ENCODE measurements at places on chromosomes 2 and 18.

- DNase-seq = no peak
These were observed 58.3 kb downstream of the ID2 start for GRCh38 chr2:8740136-8740535.

DNA sequence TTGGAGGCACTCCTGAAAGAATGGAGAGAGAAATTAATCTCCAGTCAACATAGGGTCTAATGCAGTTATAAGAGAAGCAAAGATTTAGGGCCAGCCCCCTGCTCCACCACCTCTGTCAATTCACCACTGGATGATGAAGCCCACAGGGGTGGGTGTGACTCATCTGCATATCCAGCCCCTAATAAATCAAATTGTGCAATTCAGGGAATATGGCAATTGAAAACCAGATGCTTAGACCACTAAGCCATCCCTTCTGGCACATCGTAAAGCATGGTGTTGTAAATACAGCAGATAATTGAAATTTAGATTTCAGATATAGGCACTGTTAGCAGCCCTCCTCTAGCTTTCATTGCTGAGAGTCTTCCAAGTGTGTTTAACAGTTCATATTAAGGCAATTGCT is 541.4 kb downstream of the PARD3B start:
- DNase-seq = no peak

DNA sequence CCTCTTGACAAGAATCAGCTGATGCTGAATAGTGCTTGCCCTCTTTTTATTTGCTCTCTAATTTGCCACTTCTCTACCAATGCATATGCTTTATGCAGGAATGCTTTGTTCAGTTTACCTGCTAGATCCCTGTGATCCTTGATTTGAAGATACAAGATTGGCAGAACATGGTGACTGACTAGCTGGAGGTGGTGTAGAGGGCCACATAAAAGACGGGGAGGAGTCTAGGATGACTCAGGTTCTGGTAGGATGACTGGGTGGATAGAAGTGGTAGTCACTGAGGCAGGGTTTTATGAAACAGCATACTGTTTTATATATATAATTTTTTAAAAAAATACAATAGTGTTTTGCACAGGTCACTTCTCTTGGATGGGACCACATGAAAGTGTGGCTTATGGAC is 6.3 kb upstream of the ADGRF3 start:
- DNase-seq = no peak

GRCh38 chr2:206255003-206255402 is 19.5 kb upstream of the ZDBF2 start:
- DNase-seq = no peak

DNA sequence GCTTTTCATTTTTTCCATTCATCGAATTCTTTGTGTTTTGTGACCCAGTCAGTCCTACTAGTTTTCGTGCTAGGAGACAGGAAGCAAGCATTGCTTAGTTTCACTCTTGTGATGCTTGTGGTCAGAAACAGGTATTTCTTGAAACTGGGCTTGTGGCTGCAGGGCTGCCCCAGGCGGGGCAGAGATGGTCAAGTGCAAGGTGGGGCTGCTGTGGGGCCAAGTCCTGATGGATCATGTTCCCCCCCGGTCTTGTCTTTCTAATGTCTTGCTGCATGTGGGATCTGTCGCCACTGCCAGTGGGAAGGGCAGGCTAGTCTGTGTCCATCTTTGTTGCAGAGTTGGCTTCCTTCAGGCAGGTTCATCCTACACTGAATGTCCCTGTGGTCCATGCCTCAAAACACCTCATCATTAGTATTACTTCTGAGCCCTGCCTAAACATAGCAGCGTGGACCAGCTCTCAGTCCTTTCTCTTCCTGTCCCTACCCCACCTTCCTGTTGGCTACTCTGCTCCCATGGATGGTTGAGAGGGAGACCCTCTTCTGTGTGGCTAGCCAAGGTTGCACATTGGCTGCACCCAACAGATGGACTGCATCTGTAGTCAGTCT is 38.7 kb downstream of the INPP4A start:
- no peak for DNase-seq

DNA sequence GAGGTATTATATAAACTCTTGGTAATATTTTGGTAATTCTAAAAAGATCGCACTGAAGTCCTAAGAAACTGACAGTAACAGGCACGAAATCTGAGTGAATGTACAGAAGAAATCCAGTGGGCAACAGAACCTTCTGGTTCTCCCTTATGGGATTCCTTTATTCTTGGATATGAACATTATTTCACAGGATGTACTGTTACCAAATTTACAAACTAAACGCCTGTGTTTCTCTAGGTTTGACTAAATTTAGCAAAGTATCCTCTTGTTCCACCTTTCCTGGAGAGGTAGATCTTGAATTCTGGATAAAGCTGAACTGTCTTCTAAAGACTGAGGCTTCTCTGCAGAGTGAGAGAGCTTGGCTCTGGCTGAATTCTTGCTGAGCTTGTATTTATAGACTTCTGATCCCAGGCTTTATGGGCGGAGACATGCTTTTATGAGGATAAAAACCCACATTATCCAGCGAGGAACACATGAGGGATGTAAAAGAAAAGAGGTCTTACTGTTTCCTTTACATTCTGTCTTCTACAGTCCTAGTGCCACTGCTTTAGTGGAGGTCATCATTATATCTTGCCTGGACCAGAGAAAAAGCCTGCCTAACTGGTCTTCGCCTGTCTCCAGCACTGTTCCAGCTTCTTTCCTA is 220.8 kb downstream of the CDH2 start:
- no peak for DNase-seq

DNA sequence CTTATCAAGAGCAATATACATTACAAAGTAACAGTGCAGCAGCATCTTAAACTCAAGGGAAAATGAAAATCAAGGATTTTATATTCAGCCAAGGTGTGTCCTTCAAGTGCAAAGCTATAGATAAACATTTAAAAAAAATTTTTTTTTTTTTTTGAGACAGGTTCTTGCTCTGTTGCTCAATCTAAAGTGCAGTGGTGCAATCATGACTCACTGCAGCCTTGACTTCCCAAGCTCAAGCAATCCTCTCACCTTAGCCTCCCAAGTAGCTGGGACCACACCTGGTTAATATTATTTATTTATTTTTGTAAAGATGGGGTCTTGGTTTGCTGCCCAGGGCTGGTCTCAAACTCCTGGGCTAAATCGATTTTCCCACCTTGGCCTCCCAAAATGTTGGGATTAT is 9.0 kb downstream of the CDKL4 start:
- DNase-seq = no peak

All from NCI-H345 (cell line).